ENCODE measurements at places on chromosomes 2 and 18.

DNA sequence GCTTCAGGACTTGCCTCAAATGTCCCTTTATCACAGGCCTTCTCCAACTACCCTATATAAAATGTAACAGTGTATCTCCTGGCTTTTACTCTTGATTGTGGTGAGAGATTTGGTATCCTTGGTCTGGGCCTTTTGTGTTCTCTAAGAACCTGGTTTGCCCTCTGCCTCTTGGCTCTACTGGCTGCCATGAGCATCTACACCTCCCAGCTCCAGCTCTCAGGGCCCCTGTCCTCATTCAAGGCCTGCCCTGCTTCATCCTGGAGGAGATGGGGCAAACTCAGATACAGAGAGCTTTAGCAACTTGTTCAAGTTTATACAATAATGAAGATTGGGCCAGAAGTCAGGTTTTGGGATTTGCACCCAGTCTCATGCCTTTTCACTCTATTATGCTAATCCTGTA lies 45.0 kb downstream of the QPCT start:
- no peak for DNase-seq

GRCh38 chr2:204313256-204313655 lies 232.0 kb upstream of the PARD3B start:
- DNase-seq: no peak

DNA sequence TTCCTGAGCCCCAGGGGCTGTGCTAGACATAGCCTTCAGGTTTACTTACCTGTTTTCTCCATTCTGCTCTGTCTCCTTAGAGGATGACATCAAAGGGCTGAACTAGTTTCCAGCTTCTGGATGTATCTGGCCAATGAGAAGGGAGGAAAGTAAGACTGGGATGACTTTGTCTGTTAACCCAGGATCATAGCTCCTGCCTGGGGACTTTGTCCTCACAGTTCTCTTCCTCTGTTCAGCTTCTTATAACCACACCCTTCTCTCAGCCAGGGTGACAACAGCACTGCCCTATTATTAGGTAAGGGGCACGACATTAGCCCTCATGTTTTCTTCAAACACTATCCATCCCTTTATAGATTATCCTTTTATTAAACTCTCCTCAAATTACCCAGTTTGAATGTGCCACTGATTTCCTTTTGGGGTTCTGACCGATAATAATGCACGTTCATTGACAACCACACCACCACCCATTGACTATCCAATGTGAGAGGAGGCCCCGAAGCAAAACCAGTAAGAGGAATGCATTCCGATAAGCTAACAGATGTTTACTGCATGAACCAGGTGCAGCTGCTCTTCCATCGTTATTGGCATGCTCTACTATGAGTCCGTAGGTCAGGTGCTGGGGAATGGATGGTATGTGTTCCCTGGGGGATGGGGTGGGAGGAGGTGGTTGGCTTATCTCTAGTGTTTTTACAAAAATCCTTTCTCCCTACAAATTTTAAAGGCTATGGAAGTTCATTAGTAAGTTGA lies 23.5 kb downstream of the TSN start:
- DNase-seq: no peak

DNA sequence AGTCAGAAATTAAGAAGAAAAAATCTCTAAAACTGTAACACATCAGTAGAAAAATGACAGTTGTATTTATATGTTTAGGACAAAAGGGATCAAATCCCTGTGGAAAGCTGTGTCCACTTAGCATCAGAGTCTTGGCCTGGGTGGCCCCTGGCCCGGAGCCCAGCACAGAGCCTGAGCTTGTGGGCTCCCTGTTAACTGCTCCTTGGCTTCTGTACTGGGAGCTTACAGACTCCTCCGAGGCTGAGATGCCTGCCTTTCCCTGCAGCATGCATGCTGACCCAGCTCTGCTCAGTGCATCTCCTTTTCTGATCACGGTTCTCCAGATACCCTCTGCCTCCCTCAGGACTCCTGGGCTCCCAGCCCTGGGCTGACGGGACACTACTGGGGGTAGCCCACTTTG lies 98.1 kb downstream of the DCDC2C start:
- DNase-seq: no peak

DNA sequence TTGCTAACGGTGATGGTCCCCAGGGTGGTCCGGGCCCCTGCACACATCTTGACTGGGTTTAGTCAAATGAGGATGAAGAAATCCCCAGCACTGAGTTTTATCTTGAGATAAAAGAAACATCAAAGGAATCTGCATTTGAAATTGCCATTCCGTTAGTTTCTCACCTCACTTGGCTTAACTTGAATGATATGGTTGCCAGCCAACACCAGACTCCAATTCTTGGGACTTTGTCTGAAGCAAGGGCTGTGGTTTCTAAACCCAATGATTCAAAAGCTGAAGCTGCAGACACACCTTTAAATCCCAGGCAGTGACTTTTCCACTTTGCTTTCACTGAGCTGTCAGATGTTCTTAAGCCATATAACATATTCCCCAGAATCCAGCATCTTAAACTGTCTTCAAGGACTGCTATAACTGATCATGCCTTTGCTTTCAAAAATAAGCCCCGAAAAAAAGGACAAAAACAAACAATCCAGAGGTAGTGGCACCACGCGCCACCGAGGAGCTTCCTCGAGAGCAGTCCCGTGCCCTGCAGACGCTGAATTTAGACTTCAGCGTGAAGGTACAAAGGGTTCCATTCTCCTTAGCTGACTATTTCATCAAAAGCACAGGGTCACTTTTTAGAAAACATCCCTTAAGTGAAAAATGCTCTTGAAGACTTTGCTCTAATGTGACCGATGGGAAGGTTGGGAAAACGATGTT lies 189.3 kb downstream of the HDAC4 start:
- no peak for DNase-seq

GRCh38 chr2:30257266-30258214 lies 26.2 kb downstream of the LBH start:
- DNase-seq: no peak

GRCh38 chr2:241852981-241853631 lies 5.6 kb downstream of the PDCD1 start:
- no peak for DNase-seq

DNA sequence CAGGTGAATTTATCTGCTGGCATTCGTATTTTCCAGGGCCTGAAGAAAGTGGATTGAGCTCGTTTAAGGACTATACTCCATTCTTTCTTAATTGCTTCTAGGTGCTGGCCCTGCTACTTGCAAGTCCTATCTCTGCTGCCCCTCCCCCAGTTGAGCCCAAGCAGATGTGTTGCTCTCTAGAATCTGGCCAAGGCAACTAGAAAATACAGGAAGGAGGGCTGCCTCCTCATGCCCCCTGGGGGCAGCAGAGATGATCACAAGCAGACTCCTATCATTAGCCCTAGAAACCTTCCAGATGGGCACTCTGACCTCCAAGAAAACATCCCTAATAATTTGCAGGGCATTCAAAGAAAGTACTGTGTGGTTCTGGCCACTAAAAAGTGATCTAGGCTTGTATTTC lies 72.5 kb upstream of the CYP26B1 start:
- no peak for DNase-seq

GRCh38 chr2:54546923-54547720 lies 91.0 kb downstream of the SPTBN1 start:
- DNase-seq: no peak

- DNase-seq: no peak
These were observed 557.9 kb downstream of the DCC start for GRCh38 chr18:52897611-52898484.

- DNase-seq: no peak
These were observed 52.7 kb upstream of the NPAS2 start for GRCh38 chr2:100767224-100767653.

DNA sequence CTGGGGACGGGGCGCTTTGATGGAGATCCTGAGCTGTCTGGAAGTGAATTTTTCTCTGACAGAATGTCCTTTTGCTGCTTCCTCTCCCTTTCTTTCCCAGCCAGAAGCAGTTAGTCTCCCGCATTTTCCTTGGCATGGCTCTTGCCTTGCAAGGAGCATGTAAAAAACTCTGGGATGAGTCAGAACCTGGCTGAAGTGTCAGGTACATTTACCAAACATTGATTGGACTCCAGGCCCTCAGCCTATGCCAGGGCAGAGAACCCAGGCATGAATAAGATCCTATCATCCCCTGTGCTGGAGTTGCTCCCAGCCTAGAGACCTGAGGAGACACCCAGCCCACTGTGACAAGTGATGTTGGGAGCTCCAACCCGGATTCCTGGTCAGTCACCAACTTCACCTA lies 21.6 kb downstream of the STON1 start:
- no peak for DNase-seq

- DNase-seq: no peak
These were observed 5.4 kb downstream of the GCC2 start for GRCh38 chr2:108454440-108454839.

GRCh38 chr2:189959450-189959849 lies 103.1 kb downstream of the MSTN start:
- no peak for DNase-seq

GRCh38 chr2:71788601-71789240 lies 335.4 kb downstream of the DYSF start:
- DNase-seq: no peak

GRCh38 chr2:121372082-121372481 lies 87.1 kb upstream of the TFCP2L1 start:
- DNase-seq: no peak

DNA sequence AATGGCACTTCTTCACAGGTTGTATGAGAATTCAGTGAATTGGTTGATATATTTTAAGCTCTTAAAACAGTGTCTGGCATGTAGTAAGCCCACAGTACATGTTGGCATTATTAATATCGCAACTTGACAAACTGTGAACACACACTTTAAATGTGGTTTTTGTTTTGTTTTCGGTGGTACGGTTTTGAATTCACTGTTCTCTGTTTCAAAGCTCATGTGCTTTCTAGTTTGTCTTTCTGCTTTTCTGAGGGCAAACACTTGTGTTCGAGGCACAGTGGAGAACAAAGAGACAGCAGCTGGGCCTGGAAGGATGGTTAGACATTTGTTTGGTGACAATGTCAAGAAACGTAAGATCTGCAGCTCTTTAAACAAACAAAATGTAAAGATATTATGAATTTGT lies 276.5 kb upstream of the MC4R start:
- no peak for DNase-seq

DNA sequence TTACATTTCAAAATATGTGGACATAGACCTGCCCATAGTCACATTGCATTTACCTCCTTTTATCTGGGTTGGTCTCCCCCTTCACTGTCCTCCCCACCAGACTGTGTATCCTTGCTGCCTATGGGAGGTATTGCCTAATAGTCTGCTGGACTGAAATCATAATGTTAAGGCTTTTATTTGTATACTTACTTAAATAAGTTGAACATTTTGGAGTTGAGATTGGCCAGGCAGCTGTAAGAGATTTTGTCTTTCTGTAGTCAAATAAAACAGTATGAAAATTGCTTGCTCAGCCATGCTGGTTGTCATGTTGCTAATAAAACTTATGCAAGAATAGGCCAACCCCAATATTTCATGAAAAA lies 280.9 kb downstream of the PTPRM start:
- DNase-seq: no peak

- no peak for DNase-seq
These were observed 379.6 kb downstream of the FBXO15 start for GRCh38 chr18:73768043-73768442.

DNA sequence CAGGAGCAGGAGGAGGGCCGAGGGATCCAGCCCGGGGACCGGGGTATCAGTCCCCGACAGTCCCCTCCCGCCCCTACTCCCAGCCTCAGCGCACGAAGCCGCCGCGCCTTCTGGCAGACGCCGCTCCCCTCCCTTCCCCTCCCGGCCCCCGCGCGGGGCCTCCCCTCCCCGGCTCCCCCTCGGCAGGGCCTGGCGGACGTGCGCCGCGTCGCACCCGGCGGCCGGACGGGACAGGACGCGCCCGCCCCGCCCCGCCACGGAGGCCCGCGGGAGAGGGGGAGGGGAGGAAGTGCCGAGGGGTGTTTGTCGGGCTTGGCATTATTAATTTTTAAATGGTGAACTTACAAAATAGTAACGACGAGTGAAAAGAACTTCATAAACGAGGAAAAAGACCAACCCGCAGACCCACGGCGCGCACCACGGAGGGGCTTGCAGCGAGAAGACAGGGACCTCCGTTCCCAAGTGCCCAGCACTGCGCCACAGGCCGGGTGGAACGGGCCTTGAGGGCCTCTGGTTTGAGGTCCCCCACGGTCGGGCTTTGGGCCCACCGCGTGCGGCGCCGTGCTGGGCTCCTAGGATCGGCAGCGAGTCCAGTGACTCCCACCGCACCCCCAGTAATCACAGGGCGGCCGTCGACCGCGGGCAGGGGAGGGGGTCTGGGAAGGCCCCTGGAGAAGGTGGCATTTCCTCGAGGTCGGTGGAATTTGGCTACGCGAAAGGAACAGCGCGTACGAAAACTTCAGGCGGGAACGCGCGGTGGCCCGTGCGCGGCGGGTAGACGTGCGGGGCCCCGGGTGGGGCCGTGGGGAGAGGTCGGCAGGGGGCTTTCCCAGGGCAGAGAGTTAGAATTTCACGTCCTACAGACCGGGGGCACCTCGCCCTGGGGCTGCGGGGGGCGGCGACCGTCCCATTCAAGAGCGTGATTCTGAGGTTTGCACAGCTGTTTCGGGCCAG lies 954 bp upstream of the CTDSP1 start:
- peak; percentile 73 for DNase-seq

DNA sequence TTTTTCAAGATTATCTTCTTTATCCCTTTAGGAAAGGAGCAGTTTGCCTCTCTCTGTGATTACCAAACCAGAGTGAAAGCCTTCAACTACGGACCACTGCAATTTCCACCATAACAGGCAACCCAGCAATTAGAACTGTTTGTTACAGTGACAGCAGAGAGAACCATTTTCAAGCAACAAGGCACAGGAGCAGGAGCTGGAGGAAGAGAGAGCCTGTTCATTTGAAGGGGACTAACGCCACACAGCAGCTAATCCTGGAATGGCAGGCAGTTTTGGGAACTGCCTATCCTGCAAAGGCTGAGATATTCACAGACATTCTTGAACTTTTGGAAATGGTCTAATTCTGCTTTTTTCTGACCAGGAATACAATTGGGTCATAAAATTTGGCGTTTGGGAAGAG lies 1541.9 kb upstream of the PIK3C3 start:
- no peak for DNase-seq

- DNase-seq: no peak
These were observed 368.2 kb downstream of the CDH2 start for GRCh38 chr18:27808683-27809082.

DNA sequence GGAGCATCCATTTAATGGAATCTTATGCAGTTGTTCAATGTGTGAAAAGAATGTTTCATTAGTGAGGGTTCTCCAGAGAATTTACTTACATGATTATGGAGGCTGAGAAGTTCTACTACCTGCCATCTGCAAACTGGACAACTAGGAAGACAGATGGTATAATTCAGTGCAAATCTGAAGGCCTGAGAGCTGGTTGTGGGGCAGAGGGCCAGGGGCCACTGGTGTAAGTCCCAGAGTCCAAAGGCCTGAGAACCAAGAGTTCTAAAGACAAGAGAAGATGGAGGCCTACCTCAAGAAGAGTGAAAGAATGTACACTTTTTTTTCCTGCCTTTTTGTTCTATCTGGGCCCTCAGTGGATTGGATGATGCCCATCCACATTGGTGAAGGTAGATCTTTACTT lies 114.8 kb downstream of the DDX1 start:
- no peak for DNase-seq

DNA sequence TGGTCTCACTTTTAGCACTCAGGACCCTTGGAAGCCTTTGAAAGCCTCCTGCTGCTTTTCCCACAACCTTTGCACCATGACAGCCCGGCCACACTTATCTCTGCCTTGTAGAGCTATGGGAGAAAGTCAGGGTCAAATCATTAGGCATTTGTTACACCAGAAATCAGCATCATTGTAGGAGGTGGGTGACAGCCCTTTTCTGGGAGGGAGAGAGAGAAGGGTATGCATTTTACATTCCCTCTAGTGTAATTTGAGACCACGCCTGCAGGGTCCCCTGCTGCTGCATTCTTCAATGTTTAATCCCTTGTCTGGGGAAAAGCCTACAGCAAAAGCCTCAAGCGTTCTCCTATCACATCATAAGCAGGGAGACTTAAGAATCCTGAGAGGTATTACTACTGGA lies 766.8 kb upstream of the FAM98A start:
- no peak for DNase-seq

All from C1 segment of cervical spinal cord (tissue), 14 donors.